ENCODE measurements at places on chromosomes 13 and 19.

DNA sequence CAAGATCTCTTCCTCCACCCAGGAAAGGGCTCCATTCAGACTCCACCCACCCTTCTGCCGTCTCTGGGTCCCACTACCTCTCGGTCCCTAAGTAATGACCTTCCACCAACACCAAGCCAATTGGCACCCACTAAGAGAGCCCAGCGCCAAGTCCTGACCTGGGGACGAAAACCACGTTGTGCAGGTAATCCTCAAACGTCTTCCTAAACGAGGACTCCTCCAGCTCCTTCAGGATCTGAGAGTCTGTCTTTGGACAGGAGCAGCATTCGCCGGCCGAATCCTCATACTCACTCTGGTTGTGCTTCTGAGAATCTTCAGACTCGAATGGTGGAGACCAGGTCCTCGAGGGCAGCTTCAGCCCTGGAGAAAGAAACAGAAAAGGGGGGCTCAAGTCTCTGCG lies 83.1 kb downstream of the ZNF557 start:
- no peak for DNase-seq

GRCh38 chr19:45115809-45116615 lies 23.0 kb downstream of the PPP1R37 start:
- DNase-seq = peak; percentile 81

GRCh38 chr13:34647379-34648150 lies 294.5 kb upstream of the NBEA start:
- DNase-seq = no peak

- no peak for DNase-seq
These were observed 269.1 kb downstream of the NDFIP2 start for GRCh38 chr13:79749984-79750551.

GRCh38 chr13:20609145-20609544 lies 42.2 kb downstream of the IFT88 start:
- DNase-seq = no peak

GRCh38 chr19:47058621-47059022 lies 10.2 kb upstream of the TMEM160 start:
- no peak for DNase-seq

- DNase-seq = no peak
These were observed 37.1 kb downstream of the ANKRD10 start for GRCh38 chr13:110877737-110878258.

DNA sequence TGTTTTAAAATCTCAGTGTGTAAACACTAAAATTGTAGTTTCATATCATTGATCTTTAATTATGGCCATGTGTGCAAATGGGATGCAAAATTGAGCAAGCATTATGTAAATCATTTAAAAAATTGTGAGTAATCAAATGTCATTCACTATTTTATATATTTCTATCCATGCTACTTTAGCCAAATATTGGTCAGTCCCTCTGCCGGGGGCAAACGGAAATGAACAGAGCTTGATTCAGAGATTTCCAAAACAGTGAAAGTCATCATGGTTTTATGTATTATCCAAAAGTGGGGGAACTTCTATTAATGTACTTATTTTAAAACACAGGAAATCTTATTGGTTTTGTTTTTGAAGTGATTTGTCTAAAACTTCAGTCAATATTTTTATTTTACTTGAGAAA lies 219.1 kb downstream of the IRS2 start:
- no peak for DNase-seq

- DNase-seq = no peak
These were observed 33.1 kb downstream of the ADPRHL1 start for GRCh38 chr13:113420232-113420631.

GRCh38 chr19:5927441-5927821 lies 13.4 kb downstream of the CAPS start:
- DNase-seq = no peak

- DNase-seq = no peak
These were observed 45.1 kb upstream of the TPM4 start for GRCh38 chr19:16030964-16031871.

GRCh38 chr13:41842036-41842620 lies 118.8 kb downstream of the VWA8 start:
- DNase-seq = no peak
